ENCODE measurements at places on chromosomes 16 and 17. TPM values are rescaled to one million over a fixed set of nuclear protein-coding genes. Genes with fewer than 3 reads are reported as not detected.
A peak's percentile ranks its signal among the peaks of the same experiment; 100 is the strongest.

- DNase-seq = peak; percentile 84
Observed at GRCh38 chr16:81521141-81521626, 76.6 kb downstream of the CMIP start.

- no peak for DNase-seq
Observed at GRCh38 chr17:61249649-61250299, 149.9 kb upstream of the TBX2 start.

Gene ACADVL
- 1,202 TPM for polyA plus RNA-seq

GRCh38 chr17:36545077-36545464 is 352 bp downstream of the GGNBP2 start:
- DNase-seq = no peak

Gene GP2
- polyA plus RNA-seq = 9.3 TPM

Gene DNAI2
- not detected for polyA plus RNA-seq

Gene LGALS9B
- polyA plus RNA-seq = not detected

Gene DRC7
- polyA plus RNA-seq = 1.8 TPM

DNA sequence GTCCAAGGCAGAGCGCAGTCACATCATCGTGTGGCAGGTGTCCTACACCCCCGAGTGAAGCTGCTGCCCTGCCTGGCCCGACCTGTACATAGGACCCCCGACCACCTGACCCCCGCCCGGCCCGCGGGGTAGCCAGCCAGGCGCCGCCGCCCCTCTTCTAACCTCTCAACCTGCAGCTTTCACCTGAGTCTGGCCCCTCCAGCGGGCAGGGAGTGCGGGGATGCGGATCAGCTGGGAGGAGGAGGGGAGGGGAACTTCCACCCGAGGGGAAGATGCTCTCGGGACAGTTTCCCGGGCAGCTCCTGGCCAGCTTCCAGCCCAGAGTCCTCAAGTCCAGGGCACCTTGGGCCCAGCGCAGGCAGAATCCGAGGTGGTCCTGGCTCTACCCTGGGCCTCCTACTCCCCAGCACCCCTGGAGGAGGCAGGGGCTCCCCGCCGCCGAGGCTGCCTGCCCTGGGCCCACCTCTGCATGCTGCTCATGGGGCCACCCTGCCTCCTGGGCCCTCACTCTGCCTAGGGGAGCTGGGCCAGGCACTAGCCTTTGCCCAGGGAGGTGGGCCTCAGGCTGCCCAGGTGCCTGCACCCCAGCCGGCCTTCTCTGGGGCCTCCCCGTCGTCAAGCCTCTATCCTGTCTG is 2.5 kb downstream of the NME3 start:
- peak; percentile 49 for DNase-seq

Gene TP53TG3
- polyA plus RNA-seq = not detected

GRCh38 chr17:60335289-60335688 is 56.6 kb downstream of the USP32 start:
- DNase-seq = no peak

DNA sequence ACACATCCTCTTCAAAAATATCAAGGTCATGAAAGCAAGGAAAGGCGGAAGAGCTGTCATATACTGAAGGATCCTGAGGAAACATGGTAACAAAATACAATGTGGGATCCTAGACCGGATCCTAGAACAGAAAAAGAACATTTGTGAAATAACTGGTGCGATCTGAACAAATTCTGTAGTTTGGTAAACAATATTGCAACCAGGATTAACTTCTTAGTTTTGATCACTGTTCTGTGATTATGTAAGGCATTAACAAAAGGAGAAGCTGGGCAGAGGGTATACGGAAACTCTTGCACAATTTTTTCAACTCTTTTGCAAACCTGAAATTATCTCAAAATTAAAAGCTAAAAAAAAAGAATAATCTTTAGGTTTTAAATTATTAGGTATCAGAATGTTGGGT is 109.7 kb downstream of the TRIM37 start:
- DNase-seq = no peak

Gene RAPGEFL1
- polyA plus RNA-seq = 0.99 TPM

Data from kidney (tissue), 22 donors.